ENCODE measurements at places on chromosomes 3 and 15.

- DNase-seq, result no peak
Measured at GRCh38 chr3:48125886-48126622, 62.2 kb downstream of the CDC25A start.

GRCh38 chr15:76904461-76905012 lies 603 bp downstream of the SCAPER start:
- peak; percentile 16 for DNase-seq

- DNase-seq, result no peak
Measured at GRCh38 chr15:89802231-89802928, 12.3 kb downstream of the ANPEP start.

- DNase-seq, result no peak
Measured at GRCh38 chr15:74545086-74545485, 4.1 kb downstream of the ARID3B start.

DNA sequence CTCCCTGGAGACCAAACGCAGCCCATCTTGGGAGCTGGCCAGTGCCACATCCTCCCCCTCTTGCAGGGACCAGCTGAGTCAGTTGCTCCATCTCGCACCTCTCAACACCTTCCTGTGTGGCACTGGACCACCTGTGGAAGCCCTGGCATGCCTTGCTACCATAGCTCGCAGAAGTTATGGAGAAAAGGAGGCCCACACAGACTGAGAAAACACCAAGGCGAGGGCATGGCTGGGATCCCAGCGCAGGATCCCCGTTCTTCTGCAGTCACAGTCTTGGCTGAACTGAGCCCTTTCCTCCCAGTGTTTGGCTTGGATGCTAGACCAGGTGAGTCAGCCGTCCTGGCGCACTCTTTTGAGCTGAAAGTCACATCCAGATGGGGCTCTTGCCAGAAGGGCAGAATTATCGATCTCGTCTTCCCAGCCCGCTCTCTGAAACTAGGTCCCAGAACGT lies 46.9 kb downstream of the CHRD start:
- peak; percentile 15 for DNase-seq

GRCh38 chr15:75112848-75113492 lies 88.7 kb upstream of the C15orf39 start:
- no peak for DNase-seq

DNA sequence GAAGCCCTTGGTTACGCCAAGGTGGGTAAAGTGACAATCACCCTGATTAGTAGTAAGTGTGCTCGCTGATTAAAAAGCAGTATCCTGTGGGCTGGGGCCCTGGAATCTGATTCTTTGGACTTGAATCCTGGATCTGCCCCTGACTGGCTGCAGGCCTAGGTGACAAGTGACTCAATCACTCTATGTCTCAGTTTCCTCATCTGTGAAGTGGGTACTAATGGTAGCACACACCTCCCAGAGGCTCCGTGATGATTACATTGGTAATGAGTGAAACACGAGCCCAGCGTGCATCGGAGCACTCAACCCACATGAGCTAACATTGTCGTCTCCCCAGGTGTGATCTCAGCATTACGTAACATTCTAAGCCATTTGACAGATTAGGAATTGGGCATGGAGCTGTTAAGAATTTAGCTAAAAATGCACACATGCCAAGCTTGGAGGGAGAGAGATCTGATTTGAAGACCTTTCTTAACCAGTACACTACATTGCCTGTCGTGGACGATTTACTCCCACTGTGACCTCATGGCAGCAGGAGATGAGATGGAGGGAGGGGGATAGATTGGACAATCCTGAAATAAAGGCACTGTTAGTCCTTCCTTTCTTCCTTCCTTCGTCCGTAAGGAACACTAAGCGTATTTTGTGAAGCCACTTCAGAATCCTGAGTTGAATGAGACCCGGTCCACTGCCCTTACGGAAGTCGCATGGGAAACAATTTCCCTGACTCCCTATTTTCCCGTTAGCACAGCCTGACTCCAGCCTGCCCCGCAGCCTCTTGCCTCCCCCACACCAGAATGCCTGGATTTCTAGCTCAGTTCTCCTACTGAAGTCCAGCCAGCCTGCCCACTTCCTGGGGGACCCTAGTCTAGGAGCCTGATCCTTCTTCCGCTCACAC lies 32.1 kb downstream of the MGLL start:
- DNase-seq, result no peak
